ENCODE measurements at places on chromosomes 1 and 21. TPM values are rescaled to one million over a fixed set of nuclear protein-coding genes. Genes with fewer than 3 reads are reported as not detected.

DNA sequence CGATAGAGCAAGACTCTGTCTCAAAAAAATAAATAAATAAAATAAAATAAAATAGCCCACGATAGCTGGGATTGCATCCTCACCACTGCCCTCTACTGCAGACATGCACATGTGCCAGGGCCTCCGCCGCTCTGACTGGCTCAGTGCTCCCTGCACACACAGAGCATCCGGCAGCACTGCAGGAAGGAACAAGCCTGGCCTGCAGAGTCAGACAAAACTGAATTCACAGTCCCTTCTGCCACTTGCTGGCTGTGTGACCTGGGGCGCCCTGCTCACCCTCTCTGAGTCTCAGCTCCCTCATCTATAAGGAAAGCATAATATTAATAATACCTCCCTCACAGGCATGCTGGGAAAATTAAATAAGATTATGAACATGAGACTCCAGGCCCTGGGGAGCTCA is 35.4 kb downstream of the CSMD2 start:
- no peak overlapping the region for H3K27ac ChIP-seq
- no peak overlapping the region for H3K4me3 ChIP-seq
- H3K27me3 ChIP-seq, result peaks cover 12% of the 10 kb centered on the region
- no peaks in the 10 kb centered on the region for H3K36me3 ChIP-seq
- no peaks in the 10 kb centered on the region for H3K4me1 ChIP-seq

DNA sequence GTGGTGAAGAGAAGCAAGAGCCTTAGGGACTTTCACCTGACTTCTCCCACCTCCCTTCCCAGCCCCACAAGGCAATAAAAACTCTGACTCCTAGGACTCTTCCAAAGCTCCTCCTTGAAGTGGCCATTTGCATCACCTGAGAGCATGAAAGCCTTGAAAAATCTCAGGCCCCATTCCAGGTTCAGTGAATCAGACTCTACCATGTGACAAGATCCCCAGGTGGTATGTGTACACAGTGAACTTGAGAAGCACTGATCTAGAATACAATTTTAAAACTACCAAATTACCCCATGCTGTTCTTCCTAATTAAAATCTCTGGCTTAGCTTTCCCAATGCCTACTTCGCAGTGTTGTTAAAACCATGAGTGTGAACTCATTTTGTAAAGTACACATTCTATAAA is 195.1 kb upstream of the SAMSN1 start:
- no peak for DNase-seq
- no peak overlapping the region for H3K27ac ChIP-seq
- H3K4me1 ChIP-seq, result peaks cover 15% of the 10 kb centered on the region
- no peak overlapping the region for H3K4me3 ChIP-seq
- peaks cover 2% of the 10 kb centered on the region for H3K27me3 ChIP-seq
- no peaks in the 10 kb centered on the region for H3K36me3 ChIP-seq

DNA sequence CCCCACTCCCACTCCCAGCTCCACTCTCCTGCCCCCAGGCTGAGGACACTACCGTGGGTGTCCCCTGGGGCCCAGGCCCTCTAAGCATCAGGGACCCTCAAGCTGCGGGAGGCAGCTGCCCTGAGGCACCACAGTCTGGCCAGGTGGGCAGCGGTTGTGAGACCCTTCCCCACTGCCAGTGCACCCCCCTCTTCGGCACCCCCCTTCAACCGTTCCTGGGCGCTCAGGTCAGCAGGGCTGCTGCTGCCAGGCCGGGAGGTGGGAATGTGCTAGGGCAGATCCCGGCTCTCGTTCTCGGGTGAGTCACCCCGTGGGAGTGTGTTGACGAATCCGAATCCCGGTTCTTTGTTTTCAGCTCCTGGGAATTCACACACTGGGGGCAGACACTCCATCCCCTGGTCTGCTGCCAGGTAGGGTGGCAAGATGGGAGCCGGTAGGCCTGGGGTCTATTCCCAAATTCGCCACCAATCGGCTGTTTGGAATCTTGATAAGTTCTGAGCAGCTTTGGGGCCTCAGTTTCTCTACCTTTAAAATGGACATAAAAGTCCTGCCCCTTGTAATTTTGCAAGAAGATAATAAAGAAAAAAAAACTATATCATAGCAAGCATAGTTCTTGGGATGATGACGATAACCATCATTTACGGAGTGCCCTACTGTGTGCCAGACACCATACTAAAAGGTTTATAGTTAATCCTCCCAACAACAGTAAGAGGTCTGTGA is 28.5 kb upstream of the CASZ1 start:
- no peak overlapping the region for H3K27ac ChIP-seq
- H3K4me3 ChIP-seq, result no peak overlapping the region
- H3K4me1 ChIP-seq, result no peaks in the 10 kb centered on the region
- no peaks in the 10 kb centered on the region for H3K36me3 ChIP-seq
- no peak for DNase-seq

GRCh38 chr1:115325874-115326273 is 12.2 kb downstream of the NGF start:
- no peak overlapping the region for H3K27ac ChIP-seq
- H3K27me3 ChIP-seq, result peaks cover 11% of the 10 kb centered on the region
- no peaks in the 10 kb centered on the region for H3K4me1 ChIP-seq
- DNase-seq, result no peak
- H3K36me3 ChIP-seq, result no peaks in the 10 kb centered on the region

DNA sequence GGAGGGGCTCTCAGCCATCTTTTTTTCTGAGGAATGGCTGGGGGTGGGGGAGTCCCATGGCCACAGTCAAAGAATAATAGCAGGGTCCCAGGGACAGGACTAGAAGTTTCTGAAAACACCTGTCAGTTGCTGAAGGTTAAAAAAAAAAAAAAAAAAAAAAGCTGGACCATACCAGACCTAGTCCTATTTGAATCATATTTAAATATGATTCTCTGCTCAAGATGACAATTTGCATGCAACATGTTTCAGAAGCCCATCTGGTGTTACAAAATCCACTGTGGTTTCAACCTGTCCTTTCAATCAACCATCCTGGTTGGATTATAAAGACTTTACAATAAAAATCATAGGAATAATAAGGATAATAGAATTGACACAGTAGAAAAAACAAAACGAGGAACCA is 153.7 kb downstream of the TENT5C start:
- peaks cover 11% of the 10 kb centered on the region for H3K27me3 ChIP-seq
- H3K4me1 ChIP-seq, result peaks cover 8% of the 10 kb centered on the region
- DNase-seq, result no peak
- no peak overlapping the region for H3K27ac ChIP-seq
- no peak overlapping the region for H3K4me3 ChIP-seq

DNA sequence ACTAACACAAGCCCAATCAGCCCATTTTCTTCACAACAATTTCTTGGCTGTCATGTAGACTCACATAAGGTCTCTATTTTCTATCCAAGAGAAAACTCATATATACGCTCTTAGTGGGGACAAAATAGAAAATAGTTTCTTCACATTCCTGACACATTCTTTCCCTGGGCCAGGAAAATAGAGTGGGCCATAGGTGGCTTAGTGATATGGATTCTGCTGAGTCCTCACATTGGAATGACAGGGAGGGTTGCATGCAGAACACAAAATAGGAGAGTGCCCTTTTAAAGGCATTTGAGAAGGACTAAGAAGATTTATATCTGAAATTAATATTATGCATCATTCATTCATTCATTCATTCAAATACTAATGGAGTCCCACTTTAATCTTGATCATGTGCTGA is 207.7 kb downstream of the LYPLAL1 start:
- H3K27me3 ChIP-seq, result no peaks in the 10 kb centered on the region
- DNase-seq, result no peak
- H3K36me3 ChIP-seq, result no peaks in the 10 kb centered on the region
- H3K4me1 ChIP-seq, result no peaks in the 10 kb centered on the region
- H3K27ac ChIP-seq, result no peak overlapping the region
- H3K4me3 ChIP-seq, result no peak overlapping the region

The DDAH1 gene
- total RNA-seq, result not detected

The SPSB1 gene
- 4.8 TPM for total RNA-seq

The FNDC10 gene
- 0.94 TPM for total RNA-seq

The MFSD2A gene
- total RNA-seq, result 4.5 TPM

The RNF186 gene
- not detected for total RNA-seq

The SPATA46 gene
- total RNA-seq, result not detected

Measured in activated naive CD4-positive, alpha-beta T cell treated with anti-CD3 and anti-CD28 coated beads for 36 hours (primary cell).